M059J (cell line): ENCODE measurements at places on chromosomes 6 and 20. TPM values are rescaled to one million over a fixed set of nuclear protein-coding genes. Genes with fewer than 3 reads are reported as not detected.

SLC35D3 gene
- not detected in 2 replicates for total RNA-seq

- DNase-seq = peak; percentile 44
Measured at GRCh38 chr6:140490081-140490480, 1115.6 kb upstream of the CITED2 start.

DNA sequence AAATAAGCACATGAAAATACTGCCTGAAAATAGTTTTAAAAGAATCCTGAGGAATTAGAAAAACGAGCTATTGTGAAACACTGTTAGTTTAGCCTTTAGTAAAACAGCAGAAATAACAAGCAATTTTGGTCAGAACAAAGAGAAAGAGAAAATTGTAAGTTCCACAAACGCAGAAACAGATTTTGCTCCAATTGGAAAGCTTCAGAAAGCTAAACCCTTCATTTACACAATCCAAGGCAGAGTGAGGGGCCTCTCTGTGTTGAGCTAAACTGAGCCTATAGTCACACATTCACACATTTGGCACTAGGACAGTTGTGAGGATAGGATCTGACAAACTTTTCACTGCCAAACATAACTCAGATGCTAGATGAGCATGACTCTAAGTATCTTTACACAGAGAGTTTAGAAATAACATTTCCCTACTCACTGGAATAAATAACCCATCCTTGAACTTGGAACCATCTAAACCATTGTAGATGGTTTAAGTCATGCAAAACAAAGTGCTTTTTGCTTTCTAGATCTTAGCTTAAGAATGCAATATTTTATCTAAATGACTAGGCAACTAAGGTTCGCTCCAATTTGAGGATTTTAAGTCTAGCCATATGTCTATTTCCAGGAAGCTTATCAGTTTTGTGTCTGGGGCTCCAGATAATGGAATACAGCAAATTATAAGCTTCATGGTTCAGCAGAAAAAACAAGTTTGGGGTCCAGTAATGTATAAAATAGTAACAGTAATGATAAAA, 122.6 kb downstream of the SGK1 start:
- DNase-seq = no peak

GRCh38 chr20:43988451-43988850, 73.8 kb downstream of the TOX2 start:
- no peak for DNase-seq

GRCh38 chr6:109454496-109455436, 806 bp downstream of the MICAL1 start:
- no peak for DNase-seq

GRCh38 chr6:123402052-123402451, 234.7 kb downstream of the TRDN start:
- DNase-seq = peak; percentile 18

GRCh38 chr6:33589731-33590530, 9.9 kb upstream of the BAK1 start:
- DNase-seq = peak; percentile 99
